Activated naive CD4-positive, alpha-beta T cell treated with anti-CD3 and anti-CD28 coated beads, Interleukin-2, amount 50 U/mL, for 16 hours (primary cell): ENCODE measurements at places on chromosomes 11 and 22.

DNA sequence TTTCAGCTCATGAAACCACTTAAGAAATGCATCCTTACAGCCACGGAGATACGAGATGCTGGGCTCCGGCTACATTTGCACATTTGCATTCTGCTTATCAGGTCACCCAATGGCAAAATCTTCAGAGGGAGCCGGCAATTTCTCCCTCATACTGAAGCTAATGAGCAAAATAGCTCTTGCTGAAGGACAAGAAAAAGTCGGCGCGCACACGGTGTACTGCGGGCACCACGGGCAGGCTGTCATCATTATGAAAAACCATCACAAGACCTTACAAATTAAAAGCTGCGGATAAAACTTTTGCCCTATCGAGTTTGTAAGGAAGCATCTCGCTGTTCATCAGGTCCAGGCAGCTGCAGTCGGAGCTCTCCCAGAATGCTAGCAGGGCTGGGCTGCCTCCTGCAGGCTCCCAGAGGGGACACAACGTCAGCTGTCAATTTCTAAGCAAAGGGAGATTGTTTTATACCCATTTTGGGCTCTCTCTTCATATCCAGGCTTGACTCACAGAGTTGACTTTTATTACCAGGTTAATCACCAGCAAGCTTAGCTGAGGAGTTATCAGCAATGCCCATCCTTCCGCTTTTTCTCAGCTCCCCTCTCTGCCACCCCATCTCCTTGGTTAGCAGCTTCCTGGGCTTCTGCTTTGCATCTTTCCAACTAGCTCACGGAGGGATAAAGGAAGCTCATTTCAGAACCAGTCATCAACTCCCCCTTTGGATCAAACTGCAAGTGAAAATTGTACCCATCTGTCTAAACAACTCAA is 375.1 kb downstream of the OPCML start:
- DNase-seq: no peak

- peak; percentile 58 for DNase-seq
Observed at GRCh38 chr11:9265211-9266131, at the start of gene DENND5A. Gene DENND5A (minus strand): TSS chr11:9265350. CDS start chr11:9265069, 281 bp downstream.

DNA sequence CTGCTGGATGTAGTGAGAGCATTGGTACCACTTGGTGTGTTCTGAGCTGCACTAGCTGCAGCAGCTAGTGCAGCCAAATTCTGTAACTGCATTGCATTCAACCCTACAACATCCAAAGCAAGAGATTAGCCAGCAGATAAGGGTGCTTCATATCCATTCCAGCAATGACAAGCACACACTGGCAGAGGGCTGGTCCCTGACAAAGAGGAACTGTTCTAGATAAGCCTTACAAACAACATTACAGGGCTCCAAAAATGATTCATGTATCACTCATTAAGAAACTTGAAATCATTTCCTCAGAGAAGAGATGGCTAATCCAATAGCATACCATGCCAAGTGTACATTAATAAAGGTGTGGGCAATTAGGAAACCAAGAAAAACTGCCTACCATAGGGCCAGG is 28.4 kb upstream of the RAPSN start:
- no peak for DNase-seq

DNA sequence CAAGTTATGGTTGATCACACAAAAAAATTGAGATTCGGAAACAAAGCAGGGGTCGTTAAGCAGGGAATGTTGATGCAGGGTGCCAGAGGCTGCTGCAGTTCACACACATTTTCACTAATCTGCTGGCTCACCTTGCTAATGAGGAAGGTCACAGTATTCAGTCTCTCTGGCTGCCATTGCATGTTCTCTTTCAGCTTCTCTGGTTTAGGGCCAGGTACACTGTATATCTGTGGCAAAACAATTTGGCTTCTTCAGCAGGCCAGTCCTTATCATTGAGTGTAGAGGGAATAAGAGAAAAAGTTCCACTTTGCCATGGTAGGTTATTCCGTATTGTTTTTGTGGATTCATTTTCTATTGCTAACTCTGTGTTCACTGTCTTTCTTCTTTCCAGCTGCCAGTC is 283.7 kb upstream of the ANO3 start:
- DNase-seq: no peak

DNA sequence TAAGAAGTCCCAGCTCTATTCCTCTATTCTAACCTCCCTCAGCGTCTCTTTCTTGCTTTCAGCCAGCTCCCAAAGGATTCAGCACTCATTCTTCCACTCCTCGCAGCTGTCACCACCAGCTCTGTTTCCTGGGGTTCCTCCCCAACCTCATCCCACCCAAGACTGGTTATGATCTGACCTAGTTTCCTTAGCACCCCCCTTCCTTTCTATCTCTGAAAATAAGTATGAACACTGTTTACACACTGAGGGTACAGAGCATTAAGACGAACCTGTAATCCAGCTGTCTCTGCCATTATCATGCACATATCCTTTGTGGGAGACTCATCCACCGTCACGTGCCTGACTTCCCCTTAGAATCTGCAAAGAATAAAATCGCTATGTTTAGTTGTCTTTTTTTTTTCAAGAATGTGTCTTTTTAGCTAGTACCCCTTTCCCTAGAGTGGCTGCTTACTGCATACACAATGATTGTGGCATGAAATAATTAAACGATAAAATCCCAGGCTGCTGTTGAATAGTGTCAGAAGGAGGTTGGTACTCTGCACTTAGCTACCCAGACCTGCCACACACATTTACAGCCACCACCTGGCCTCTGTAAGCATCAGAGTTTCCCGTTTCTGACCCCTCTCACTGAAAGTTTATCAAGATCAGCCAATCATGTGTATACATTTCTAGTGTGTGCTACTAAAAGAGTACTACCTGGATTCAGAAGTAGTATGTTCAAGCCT is 26.9 kb upstream of the CSTF3 start:
- no peak for DNase-seq

- DNase-seq: peak; percentile 33
Observed at GRCh38 chr22:37148031-37148651, 1.6 kb downstream of the IL2RB start.
